CD4-positive, alpha-beta T cell treated with Interleukin-15 for 4 hours (primary cell): ENCODE measurements at places on chromosomes 12 and 14.

DNA sequence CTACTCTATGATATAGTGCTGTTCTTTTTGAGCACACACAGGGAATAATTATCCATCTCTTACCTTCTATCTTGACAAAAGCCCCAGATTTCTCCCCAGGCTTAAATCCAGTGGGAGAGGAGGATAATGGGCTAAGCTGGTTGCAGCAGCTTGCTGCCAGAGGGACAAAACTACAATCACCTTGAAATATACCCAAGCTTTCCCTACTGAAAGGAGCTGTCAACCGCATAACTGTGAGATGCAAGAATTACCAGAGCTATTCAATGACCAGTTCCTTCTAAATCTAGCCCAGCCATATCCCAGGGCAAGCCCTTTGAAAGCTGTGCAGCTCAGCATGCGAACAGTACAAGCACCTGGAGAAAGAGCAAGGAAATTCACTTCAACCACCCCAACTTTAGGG lies 943 bp upstream of the MGAT4C start:
- DNase-seq = no peak

GRCh38 chr12:102120564-102120873 lies 536 bp downstream of the PARPBP start:
- DNase-seq = no peak

- no peak for DNase-seq
Measured at GRCh38 chr14:32491416-32492016, 162.4 kb downstream of the AKAP6 start.

- no peak for DNase-seq
Measured at GRCh38 chr12:116037941-116038837, 239.3 kb downstream of the MED13L start.

- DNase-seq = no peak
Measured at GRCh38 chr12:78880078-78880477, 15.5 kb downstream of the SYT1 start.

GRCh38 chr12:55673638-55674037 lies 34.1 kb downstream of the ITGA7 start:
- DNase-seq = no peak

GRCh38 chr12:5166976-5167375 lies 123.3 kb downstream of the KCNA5 start:
- no peak for DNase-seq

- no peak for DNase-seq
Measured at GRCh38 chr12:22380031-22380430, 45.5 kb upstream of the ST8SIA1 start.

DNA sequence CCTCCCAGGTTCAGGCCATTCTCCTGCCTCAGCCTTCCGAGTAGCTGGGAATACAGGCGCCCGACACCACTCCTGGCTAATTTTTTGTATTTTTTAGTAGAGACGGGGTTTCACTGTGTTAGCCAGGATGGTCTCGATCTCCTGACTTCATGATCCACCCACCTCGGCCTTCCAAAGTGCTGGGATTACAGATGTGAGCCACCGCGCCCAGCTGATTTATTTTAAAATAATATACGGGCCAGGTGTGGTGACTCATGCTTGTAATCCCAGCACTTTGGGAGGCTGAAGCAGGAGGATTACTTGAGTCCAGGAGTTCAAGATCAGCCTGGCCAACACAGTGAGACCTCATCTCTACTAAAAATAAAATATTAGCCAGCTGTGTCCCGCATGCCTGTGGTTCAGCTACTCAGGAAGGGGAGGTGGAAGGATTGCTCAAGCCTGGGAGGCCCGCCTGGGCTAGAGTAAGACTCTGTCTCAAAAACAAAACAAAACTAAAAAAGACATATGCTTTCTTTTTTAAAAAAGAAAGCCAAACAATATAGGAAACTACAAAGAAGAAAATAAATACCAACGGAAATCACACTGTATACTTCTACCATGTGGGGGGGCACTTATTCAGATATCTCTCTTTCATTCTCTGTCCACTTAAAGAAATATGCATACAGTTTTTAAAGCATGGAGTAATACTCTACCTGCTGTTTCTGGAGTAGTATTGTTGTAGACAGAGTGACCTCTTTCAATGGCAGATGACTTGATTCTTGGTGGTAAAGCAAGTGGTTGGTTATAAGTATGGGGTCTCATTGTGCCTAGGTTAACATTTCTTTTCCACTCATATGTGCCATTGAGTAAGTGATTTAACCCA lies 930 bp upstream of the MIA2 start:
- peak; percentile 14 for DNase-seq

GRCh38 chr14:68503186-68503825 lies 289.6 kb downstream of the ZFP36L1 start:
- DNase-seq = no peak

- no peak for DNase-seq
Measured at GRCh38 chr14:45185100-45185814, 49.5 kb downstream of the FANCM start.

- DNase-seq = no peak
Measured at GRCh38 chr12:6198556-6198955, 1.6 kb upstream of the CD9 start.

DNA sequence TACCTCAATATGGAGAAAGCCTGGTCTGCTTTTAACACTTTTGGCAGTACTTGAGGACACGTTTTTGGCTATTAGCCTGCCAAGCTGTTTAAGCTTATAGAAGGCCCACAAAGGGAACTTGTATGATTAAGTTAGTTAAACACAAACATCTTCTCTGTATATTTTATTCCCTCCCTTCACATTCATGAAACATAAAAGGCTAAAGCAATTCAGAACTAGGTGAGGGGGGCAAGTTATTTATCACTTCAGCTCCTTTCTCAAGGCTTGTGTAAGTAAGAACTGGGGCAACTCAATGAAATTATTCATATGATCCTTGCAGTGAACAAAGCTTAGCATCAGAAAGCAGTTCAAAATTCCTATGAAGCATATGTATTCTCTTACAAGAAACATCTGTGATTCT lies 7.5 kb downstream of the PRICKLE1 start:
- no peak for DNase-seq

DNA sequence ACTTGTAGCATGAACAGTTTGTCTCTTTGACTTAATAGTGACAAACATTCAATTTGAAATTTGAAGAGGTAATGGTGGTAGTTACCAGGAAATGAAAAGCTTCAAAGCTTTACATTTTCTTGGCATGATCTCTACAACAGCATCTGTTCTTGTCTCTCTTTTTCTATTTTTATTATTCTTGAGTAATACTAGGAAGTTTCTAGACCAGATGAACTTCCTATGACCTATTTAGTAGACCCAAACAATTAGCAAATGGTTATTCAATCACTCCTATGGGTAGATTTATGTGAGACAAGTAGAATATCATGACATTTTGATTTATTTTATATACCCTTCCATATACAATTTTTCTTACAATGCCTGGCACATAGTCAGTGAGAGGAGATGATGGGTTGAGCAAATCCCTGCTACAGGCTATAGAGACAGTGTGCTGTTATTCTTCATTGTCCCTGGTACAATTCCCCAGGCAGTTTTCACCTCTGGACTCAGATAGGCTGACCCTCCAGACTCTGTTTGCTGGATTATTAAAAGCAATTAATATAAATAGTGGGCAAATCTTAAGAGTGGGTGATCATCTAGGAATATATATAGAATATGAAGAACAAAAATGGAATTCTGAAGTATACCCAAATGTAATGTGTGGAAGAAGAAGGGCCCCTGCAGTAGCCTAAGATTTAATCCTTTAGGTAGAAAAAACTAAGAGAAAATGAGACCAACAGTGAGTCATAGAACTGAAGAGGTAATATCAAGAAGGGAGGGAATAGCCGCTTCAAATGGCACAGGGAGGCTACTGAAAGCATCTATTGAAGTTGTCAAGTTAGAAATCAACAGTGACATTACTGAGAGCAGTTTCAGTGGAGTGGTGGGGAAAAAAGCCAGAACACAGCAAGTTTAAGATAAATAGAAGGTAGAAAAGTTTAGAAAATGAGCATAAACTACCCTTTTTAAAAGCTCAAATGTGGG lies 512.0 kb downstream of the FOXG1 start:
- DNase-seq = no peak

GRCh38 chr12:83821967-83822366 lies 1090.6 kb downstream of the SLC6A15 start:
- DNase-seq = no peak

GRCh38 chr12:56110571-56110970 lies 5.9 kb upstream of the RPL41 start:
- no peak for DNase-seq

DNA sequence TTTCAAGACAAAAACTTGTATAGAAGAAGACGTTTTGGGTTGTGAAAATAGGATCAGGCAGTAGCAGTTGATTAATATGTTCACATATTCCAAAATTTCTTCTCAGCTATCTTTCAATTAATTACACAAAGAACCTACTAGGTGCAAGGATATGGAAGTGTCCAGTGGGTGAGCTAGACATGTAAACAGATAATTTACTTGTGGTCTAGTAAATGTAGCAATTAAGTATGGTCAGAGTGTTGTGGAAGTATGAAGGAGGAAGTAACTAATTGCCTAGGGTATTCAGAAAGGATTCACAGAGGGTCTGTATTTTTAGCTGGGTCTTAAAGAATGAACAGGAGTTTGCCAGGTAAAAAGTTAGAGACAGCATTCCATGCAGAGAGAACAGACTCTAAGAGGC lies 5.9 kb downstream of the GOLGA5 start:
- no peak for DNase-seq

- no peak for DNase-seq
Measured at GRCh38 chr14:74474376-74474775, 18.7 kb downstream of the NPC2 start.

DNA sequence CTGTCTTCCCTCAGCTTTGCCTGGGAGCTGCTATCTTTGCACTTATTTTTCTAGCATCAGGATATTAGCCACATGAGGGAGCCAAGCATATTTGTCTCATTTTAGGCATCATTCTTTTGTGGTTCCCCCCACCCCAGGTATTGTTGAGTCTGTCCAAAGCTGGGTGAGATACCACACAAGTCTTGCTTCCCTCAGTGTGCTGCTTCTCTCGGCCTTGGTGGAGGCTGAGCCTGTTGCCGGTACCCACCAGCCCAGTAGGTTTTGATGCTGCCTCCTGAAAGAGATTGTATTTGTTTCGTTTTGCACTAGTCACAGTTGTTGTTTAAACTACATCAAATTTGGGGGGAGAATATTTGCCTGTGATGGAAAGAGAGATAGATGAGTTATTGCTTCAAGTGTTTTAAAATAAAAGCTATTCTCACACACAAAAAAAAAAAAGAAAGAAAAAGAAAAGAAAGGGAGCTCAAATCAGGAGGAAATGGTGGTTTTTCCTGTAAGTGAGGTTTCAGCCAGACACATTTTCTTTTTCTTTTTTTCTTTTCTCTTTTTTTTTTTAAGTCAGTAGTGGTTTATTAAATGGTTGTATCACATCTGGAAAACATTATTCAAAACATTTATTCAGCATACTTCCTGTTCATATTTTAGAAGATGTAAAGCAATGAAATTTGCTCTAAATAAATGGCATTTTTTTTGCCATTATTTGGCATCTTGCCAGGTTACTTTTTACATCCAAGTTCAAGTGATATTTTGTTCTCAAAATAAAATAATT lies 58.5 kb downstream of the SLC4A8 start:
- peak; percentile 30 for DNase-seq

- DNase-seq = no peak
Measured at GRCh38 chr12:106883426-106883825, 72.3 kb upstream of the TMEM263 start.
